Stomach (tissue), 19 donors: ENCODE measurements at places on chromosomes 7 and 10. TPM values are rescaled to one million over a fixed set of nuclear protein-coding genes. Genes with fewer than 3 reads are reported as not detected.
A peak's percentile ranks its signal among the peaks of the same experiment; 100 is the strongest.

DNA sequence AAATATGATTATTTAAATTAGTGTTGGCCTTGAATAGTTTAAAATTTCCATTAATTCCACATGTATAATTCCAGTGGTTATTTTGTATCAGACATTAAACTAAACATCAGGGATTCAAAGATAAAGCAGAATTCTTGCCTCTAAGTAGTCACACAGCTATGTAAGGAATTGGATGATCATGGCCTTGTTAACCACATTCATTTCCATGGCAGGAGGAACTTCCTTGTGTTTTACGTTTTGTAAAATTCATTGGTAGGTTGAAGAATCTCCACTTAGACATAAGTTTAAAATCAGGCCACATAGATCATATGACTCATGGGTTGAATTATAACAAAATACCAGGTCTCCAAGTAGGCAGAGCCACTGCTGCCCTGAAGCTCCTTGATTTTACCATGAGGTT lies 289.7 kb downstream of the PLXDC2 start:
- DNase-seq, result no peak

DNA sequence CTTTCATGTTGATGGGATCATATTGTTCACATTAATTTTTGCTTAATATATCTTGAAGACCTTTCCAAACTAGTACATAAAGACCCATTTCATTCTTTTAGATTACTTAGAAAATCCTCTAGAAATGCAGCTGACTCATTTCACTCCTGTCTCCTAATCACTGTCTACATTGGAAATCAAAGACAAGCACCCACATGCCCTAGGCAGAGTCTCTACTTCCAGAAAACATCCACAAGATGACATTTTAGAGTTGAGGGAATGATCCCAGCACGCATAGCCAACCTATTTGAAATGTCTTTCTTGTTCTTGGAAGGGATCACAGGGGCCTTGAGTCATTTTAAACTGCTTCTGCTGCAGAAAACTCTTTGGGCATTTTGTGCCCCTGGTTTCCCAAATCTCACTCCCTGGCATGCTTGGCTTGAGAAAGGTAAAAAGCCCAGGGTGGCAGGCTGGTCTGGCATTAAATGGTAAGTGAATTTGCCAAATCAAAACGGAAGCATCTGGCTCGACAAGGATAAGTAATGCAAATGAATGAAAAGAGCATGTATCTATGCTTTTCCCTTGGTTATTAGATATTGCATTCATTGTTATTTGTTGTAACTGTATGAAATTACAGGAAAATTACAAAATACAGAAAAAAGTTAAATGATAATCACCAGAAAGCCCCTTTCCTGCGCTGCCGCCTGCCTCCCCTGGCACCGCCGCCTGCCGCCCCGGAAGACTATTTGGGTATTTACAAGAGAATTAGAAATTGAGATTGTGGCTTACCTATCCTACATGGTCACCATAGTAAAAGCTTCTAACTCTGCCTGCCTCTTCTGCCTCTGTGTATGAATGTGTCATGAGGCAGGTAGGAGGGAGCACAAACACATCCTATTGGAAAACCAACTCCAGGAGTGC lies 225.3 kb downstream of the PTEN start:
- no peak for DNase-seq

DNA sequence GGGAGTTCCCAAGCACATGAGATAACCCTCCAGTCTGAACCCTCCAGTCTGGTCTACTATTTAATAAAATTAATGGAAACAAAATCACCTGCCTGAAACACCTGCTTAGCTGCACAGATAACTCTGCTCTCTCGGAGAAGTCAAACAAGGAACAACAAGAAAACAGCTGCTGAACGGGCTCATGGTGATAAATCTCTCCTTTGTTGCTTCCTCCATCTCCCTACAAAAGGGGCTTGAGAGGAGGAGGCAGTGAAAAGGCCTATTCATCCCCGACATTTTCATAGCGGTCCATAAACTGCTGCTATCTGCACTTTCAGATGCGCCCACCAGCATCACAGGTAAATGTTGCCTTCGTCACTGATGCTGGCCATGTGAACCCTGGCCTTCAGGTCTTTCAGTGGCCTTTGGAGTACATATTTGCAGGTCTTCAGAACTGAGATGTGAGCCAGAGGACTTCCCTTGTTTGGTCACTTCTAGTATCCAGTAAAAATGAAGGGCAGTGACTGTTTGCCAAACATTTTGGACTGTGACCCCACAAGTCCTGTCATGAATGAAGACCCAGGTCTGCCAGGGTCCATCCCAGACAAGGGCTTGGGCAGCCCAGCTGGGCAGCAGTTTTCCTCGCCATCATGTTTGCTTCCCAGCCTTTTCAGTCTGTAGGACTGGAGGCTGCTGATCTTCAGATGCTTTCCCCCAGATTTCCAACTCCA lies 15.9 kb downstream of the FKBP6 start:
- DNase-seq, result no peak

- peak; percentile 35 for DNase-seq
Measured at GRCh38 chr7:124101173-124101768, 68.4 kb upstream of the TMEM229A start.

GRCh38 chr10:77291596-77292505 lies 345.8 kb downstream of the KCNMA1 start:
- no peak for DNase-seq

DNA sequence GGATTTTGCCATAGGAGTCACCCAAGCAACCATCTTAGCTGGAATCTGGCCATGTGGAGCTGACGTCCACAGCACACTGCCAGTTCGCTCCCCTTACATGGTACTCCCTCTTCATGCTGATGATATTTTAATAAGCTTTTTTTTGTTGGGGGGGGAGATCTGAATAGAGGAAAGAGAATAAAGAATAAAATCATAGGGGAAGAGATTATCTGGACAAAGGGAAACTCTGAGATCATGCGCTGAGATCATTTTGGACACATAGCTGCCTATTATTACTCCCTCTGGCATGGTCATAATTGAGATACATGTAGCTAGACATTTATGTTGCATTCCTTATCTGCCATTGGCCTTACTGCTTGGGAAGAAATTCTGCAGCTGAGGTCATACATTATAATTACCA lies 282.7 kb downstream of the HTR7 start:
- no peak for DNase-seq

DNA sequence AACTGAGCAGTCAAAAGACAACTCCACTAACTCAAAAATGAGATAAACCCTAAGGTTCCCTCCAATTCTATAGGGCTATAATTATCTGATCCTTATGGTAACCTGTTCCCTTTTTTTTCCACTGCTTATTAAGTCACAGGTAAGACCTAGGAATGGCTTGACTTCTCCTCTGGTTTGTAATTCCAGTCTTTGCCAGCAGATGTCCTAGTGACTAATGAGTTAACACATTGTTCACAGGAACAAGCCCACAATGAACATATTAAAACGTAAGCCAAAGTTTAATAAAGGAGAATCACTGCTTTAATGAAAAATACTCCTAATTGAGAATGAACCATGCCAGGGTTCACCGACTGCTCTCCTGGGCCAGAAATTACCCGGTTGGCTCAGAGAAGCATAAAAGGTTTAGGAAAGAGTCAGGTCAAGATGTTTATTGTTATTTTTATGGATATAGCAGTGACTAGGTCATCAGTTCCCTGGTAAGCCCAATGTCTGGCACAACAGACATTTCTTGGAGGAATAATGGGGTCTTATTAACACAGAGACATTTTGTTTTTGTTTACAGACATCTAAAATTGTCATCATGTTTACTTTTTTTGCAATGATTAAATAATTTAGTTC lies 120.1 kb downstream of the ELAPOR2 start:
- peak; percentile 86 for DNase-seq

DNA sequence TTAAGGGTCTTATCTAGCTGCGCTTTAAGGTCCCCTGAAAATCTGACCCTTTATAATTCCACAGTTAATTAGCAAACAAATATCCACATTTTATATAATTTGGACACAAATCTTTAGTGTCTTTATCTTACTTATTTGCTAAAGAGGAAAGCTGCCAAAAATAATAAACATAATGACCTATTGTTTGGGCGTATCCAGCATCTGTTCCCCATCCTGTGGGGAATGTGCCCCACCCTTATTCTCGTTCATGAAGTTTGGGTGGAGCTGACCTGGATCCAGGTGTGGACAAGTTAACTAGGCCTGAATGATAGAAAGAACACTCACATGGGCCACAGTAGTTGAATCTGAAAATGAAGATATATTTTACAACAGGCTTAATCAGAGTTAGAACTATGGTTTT lies 218.3 kb downstream of the CRPPA start:
- no peak for DNase-seq

GRCh38 chr10:81603106-81603620 lies 271.8 kb upstream of the NRG3 start:
- DNase-seq, result no peak

DNA sequence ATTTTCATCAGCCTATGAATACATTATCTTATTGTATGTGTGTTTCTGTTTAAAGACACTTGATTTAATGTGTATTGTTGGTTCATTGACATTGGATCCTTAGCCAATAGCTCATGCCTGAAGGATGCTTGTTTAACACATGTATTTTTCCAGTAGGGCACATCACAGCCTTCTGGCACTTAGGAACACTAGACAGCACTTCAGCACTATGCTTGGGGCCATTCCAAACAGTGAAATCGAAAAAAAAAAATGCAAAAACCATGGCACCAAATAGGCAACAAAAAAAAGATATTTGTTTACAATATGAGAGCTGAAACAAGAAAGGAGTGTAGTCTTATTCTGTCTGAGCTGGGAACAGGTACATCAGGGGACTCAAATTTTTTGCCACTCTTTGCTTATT lies 262.8 kb downstream of the SLC25A13 start:
- DNase-seq, result no peak

DNA sequence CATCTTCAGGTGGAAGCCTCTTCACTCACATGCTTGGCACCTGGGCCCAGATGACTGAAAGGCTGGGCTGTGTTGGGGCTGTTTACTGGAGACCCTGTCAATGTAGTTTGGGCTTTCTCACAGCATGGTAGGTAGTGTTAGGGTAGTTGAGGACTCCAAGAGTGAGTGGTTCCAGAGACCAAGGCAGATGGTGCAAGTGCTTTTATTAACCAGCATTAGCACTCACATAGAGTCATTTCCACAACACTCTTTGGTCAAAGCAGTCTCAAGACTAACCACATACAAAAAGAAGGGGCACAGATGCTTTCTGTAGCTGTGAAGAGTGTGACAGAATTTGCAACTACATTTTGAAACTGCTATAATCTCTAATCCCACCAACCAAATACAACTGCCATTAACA lies 135.0 kb downstream of the RTKN2 start:
- no peak for DNase-seq

- DNase-seq, result no peak
Measured at GRCh38 chr7:93055543-93056107, 62.2 kb downstream of the SAMD9 start.

UCMA gene
- total RNA-seq, result not detected

IRF5 gene
- total RNA-seq, result 5.8 TPM

HABP2 gene
- total RNA-seq, result not detected

HPSE2 gene
- total RNA-seq, result 15.8 TPM

SLC13A1 gene
- total RNA-seq, result not detected

VAX1 gene
- total RNA-seq, result not detected

CH25H gene
- not detected for total RNA-seq
